Stimulated activated CD4-positive, alpha-beta T cell treated with anti-CD3 and anti-CD28 coated beads, TNF-alpha, amount 100 ng/mL, for 24 hours (primary cell): ENCODE measurements at places on chromosomes 2 and 18.

DNA sequence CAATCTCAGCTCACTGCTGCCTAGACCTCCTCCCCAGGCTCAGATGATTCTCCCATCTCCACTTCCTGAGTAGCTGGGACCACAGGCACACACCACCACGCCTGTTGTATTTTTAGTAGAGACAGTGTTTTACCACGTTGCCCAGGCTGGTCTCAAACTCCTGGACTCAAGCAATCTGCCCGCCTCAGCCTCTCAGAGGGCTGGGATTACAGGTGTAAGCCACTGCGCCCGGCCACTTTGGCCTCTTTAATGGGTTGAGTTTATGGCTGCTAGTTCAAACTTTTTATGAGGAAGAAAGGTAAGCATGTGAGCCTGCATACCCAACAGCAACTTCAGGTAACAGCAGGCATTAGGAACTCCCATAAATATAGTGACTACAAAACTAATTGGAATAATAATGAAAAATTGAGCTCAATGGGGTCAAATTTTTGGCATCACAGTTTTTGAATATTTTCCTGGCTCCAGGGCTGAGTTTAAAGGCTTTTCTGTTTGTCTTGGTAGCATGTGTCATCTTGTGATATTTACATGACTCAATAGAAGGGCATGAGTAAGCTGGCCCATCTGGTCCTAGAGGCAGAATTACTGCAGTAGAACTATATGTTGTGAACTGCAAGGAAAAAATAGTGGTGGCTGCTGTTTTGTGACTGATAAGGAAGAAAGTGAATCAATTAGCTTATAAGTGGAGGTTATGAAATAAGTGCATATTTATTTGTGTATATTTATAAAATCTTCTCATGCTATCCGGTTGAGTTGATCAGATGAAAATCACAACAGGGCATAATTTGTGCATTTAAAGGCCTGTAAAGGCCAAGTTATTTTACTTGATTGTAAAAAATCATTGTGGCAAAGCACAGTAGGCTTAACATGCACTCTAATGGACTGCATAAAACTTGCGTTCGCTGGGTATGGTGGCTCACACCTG, 24.8 kb downstream of the GALM start:
- DNase-seq, result no peak

DNA sequence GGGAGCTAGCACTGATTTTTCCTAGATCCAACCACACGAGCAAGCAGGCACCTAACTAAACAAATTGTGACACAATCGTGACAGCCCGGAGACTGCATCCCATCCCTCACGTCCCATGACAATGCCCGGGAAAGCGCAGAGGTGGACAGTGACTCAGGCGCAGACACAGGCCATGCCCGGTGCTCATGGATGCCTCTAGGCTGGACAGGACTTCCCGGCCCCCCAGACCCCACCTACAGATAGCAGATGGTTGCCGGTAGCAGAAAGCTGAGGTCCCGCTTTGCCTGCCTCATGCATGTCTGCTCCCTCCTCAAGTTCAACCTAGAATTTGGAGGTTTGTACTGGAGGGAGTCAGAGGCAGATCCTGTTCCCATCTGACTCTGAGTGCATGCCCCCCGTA, 81.0 kb downstream of the TPO start:
- no peak for DNase-seq

DNA sequence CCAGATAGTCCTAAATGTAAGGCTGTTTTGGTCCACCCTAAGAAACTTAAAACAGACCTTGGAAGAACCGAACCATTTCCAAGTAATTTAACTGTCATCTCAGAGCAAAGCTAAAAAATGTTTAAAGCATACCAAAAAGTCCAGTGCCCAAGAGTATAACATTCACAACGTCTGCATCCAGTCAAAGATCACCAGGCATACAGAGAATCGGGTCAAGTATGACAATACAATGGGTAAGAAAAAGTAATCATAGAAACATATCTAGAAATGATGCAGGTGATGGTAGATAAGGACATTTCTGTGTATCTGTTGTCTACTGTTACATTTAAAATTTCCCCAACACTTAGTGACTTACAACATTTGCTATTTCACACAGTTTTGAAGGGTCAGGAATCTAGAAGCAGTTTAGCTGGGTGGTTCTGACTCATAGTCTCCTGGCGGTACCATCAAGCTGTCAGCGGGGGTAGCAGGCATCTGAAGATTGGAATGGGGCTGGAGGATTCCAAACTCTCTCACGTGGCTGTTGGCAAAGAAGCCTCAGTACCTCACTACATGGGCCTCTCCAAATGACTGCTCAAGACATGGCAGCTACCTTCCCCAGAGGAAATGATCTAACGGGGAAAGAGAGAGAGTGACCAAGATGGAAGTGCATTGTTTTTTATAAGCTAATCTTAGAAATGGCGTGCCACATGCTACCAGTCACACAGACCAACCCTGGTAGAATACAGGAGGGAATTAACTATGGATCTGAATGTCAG, 36.6 kb upstream of the DYNC2LI1 start:
- no peak for DNase-seq

- no peak for DNase-seq
These were observed 57.3 kb downstream of the CCDC74A start for GRCh38 chr2:131584940-131585339.

DNA sequence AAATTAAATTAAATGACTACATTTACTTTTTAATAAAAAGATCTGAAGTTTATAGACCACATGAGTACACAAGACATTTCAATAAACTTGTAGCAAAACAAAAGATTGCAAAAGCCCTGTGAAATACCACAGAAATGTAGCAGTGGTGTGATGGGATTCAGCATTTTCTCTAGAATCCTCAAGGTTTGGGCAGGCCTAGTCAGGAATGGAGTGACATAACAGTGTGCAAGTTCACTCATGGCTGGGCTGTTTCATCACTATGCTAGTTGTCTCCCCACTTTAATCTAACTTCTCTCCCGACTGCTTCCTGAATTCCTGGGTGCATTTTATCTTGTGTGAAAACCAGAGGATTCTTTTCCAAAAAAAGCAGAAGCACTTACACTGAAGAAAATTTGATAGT, 1089.9 kb upstream of the DDX18 start:
- no peak for DNase-seq

DNA sequence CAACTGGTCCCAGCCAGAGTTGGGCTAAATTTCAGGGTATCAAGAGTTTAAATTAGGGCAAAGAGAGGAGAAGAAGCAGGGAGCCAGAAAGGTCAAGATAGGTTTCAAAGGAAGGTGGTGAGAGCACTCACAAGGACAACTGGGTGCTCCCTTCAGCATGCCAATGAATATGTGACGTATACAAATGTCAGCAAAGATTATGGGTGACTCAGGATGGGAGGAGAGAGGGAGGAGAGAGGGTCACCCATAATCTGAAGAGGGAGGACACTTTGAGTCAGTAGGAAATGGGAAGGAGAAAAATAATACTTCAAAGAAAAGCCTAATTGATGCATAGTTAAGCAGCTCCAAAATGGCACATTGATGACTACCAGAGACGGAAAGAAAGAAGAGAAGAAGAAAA, 53.1 kb upstream of the ABCA12 start:
- DNase-seq, result no peak

GRCh38 chr2:134745023-134745422, 26.2 kb upstream of the TMEM163 start:
- DNase-seq, result no peak

- DNase-seq, result peak; percentile 46
These were observed 51.4 kb upstream of the MRPL33 start for GRCh38 chr2:27720004-27720551.

DNA sequence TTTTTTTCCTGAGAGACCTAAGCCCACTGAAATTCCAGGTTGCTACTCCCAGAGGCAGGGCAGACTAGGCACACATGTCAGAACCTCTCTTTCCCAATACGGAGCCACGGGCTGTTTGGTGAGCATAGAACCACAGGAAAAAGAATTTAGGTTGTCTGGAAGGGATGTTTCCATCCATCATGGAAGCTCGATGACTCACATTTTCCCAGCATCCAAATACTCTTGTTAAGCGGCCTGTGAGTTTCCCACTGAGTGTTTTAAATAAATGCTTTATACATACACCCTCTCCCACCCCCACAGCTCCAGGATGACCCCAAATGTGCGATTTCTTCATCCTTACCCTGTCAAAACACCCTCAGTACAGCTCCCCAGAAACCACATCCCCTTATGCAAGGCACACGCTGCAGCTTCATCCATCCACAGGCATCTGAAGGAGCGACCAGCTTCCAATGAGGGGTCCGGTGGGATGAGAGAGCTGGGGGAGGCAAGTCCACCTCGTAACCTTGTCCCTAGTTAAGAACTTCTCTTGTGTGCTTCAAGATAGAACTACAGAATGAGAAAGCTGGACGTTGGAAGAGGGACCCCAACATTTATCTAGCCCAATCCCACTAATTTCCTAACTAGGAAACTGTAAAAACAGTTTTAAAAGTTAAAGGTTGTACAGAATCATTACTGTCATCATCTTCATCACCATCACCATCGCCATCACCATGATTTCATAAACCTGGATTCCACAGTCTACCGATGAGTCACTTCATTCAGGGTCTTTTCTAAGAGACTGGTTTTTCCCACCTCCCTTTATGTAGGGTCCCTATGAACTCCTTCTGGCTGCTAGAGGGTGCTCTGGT, 63.5 kb upstream of the FZD7 start:
- no peak for DNase-seq

GRCh38 chr2:144083211-144083610, 436.7 kb downstream of the ZEB2 start:
- no peak for DNase-seq

- DNase-seq, result no peak
These were observed 307.5 kb downstream of the GULP1 start for GRCh38 chr2:188599140-188599539.

GRCh38 chr2:5959836-5960820, 267.9 kb downstream of the SOX11 start:
- DNase-seq, result no peak

- no peak for DNase-seq
These were observed 25.6 kb downstream of the KLHL29 start for GRCh38 chr2:23410596-23410995.

DNA sequence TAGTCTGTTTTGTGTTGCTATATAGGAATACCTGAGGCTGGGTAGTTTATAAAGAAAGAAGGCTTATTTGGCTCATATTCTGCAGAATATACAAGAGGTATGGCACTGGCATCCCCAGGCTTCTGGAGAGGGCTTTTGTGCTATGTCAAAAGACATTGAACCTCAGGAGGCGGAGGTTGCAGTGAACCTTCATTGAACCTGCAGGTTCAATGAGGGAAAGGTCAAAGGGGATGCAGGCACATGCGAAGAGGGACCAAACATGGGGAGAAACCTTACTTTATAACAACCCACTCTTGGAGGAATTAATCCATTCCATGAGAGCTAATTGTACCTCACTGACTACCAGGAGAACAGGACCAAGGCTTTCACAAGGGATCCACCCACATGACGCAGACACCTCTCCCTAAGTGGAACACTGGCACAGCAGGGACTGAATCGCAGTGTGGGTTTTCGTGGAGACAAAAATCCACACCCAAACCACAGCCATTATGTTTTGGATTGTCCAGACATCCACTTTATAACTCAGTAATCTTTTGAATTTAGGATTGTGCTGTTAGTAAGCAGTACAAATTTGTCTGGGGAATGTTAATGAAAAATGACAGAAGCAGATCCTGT, 4.1 kb upstream of the SERPINB8 start:
- DNase-seq, result no peak

- no peak for DNase-seq
These were observed 10.3 kb upstream of the ACKR3 start for GRCh38 chr2:236558993-236559978.

GRCh38 chr2:176391148-176391419, 121.8 kb downstream of the MTX2 start:
- no peak for DNase-seq
